ENCODE measurements at places on chromosomes 12 and 14. TPM values are rescaled to one million over a fixed set of nuclear protein-coding genes. Genes with fewer than 3 reads are reported as not detected.

The NXPH4 gene
- total RNA-seq: 4.8 TPM

The KRT75 gene
- not detected for total RNA-seq

DNA sequence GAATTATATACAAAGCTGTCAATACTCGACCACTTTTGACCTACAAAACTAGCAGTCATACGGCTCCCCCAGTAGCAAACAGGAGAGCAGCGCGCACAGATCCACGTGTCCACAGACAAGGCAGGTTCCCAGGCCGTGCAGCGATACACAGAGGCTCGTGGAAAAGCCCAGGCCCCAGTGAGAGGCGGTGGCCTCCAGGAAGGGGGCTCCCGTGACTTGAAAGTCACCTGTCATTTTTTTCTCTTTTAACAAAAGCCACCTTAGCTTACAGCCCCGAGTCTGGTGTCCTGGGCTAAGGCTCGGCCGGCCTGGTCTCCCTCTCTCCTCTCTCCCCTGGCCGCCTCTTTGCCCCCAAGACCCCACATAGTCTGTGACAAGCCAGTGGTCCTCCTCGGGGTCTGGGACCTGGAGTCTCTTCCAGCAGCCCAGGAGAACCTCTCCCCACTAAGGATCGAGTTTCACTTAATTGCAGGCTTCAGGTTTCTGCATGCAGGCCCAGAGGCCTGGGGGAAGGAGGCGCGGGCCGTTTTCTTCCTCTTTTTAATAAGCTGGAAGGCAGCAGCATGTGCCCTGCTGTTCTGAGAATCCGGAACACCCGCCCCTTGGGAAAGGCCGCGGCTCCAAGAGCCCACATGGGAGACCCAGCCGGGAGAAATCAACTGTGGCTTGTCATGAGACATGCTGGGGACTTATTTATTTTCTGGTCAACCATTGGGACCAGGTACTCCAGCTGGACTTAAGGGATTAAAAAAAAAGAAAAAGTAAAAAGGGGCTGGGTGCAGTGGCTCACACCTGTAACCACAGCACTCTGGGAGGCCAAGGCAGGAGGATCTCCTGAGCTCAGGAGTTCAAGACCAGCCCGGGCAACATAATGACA, 15.9 kb downstream of the NCOR2 start:
- no peaks in the 10 kb centered on the region for H3K36me3 ChIP-seq
- no peaks in the 10 kb centered on the region for H3K27me3 ChIP-seq
- H3K4me1 ChIP-seq: peaks cover 60% of the 10 kb centered on the region
- H3K4me3 ChIP-seq: peak overlapping the region; percentile 16
- peak overlapping the region; percentile 89 for H3K27ac ChIP-seq
- DNase-seq: peak; percentile 94

DNA sequence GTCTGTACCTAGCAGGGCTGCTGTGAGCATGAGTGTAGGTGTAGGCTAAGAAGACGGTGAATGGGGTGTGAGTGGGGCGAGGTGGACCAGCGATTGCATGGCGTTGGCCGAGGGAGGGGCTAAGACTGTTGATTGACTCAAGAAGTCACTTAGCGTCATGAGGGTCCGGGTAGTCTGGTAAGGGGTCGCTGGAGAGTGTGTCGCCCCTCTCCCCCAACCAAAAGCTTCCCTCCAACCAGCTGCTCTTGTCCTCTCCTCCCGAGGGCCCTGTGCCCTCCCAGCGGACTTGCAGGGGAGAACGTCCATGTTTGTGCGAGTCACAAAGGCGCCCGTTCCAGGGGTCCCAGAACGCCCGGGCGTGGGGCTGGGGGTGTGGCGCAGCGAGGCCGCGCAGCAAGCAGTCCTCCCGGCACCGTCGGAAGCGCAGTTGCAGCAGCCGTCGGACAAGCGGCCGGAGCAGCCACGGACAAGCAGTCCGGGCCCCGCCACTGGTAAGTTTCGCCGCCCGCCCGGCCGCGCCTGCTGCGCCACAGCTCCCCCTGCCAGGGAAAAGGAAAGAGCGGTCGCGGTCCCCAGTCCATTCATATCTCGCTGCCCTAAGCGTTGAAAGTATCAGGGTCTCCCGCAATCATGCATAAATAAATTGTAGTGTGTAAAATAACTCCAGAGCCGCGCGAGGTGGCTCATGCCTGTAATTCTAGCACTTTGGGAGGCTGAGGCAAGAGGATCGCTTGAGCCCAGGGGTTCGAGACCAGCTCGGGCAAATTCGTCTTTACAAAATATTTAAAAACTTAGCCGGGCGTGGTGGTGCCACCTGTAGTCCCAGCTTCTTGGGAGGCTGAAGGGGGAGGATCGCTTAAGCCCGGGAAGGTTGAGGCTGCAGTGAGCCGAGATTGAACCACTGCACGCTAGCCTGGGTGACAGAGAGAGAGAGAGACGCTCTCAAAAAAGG, at the start of gene CCDC63:
Gene CCDC63, plus strand, starts transcription at position 373 of the 952 bp plus-strand sequence. CDS start 5,968 bp downstream, outside the sequence.
- no peaks in the 10 kb centered on the region for H3K36me3 ChIP-seq
- no peaks in the 10 kb centered on the region for H3K27me3 ChIP-seq
- peaks cover 17% of the 10 kb centered on the region for H3K4me1 ChIP-seq
- peak; percentile 54 for DNase-seq

DNA sequence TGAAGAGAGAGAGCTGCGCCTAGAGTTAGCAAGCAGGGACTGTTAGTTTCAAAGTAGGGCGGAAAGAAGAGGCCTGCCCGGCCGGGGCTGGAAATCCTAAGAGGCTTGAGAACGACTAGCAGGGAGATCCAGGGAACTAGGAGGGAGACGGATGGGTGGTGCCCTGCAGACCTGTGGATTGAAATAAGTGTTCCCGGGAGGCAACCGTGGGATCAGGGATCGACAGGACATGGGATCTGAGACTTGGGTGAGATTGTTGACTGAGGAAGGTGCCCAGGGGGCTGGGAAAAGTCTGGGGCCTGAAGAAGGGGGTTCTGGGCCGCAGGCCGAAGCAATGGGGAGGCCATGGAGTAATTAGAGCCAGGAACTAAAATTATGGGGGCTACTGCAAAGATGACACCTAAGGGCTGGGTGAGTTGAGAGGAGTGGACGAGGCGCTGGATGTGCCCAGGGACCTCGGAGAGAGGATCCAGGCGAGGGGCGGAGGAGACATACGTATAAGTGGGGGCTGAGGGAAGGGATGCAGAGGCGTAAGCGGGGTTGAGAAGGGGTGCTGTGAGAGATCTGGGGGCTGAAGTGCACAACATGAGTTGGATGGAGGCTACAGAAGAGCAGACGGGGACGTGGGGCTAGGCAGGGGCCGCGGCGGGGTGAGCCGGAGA, 635 bp downstream of the LTA4H start:
- H3K4me1 ChIP-seq: peaks cover 5% of the 10 kb centered on the region
- DNase-seq: peak; percentile 25
- peak overlapping the region; percentile 77 for H3K4me3 ChIP-seq
- H3K36me3 ChIP-seq: no peaks in the 10 kb centered on the region

DNA sequence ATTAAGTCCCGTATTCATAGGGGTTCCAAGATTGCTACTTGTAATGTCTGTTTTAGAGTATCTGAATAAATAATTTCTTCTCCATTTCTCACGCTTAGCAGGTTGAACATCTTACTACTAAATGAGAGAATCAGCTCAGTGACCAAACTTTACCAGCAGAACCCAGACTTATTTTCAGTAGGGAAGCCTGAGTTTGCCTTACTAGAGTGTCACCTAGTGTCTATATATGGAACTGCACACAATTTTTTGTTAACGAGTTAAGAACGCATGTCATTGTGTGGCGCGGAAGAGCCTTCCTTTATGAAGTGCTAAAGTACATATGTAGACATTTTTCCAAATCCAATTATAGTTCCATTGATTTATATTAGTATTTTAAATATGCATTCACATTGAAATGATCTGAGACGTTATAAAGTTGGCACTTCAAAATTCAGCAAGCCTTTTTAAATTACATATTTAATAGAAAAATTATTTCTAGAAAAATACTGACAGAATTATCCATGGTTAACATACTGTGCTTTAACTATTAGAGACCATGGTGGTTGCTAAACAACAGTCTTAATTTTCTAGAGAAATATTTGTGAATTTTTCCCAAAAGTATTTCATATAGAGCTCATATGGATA, 88.3 kb downstream of the RPS29 start:
- DNase-seq: peak; percentile 86
- no peak overlapping the region for H3K27ac ChIP-seq
- H3K4me3 ChIP-seq: no peak overlapping the region
- no peaks in the 10 kb centered on the region for H3K36me3 ChIP-seq
